KBM-7 (cell line): ENCODE measurements at places on chromosomes 5 and 9.

DNA sequence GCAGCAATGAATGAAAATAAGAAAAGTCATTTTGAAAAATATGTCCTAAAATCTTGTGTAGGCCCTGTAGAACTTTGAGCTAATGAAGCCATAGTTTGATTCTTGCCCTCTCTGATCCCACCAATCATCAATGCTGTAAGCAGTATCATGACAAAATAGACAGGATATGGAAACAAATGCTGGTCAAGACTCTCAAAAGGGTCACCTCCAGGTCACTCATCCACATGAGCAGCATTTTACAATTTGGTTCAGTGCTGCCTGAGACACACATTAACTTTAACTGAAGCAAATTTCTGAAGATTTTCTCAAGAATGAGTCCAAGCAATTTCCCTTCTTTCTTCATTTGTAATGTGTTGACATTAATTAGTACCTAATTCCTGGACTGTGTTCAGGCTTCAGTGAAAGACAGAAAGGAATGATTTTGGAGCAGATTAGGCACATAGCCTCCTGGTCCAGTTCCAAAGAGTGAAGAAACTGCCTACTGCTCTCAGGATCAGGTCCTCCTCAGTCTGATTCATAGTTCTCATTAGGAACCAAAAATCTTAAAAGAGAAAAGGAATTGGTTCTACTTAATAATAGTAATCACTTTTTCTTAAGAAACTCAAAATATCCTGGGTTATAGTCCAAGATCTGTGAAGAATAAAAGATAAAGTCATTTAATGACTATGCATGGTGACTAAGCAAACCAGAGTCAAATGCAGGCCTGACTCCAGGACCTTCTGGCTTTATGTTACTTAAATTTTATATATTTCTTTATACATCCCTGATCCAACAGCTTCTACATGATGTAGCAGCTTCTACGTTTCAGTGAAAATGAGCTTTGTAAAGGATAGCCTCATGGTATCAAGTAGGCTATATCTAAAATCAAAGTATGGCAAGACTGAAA lies 192.1 kb upstream of the RGMB start:
- DNase-seq = no peak

GRCh38 chr9:14924230-14925219 lies 14.3 kb upstream of the FREM1 start:
- no peak for DNase-seq

- DNase-seq = peak; percentile 57
Measured at GRCh38 chr9:2132484-2133082, 117.4 kb downstream of the SMARCA2 start.

DNA sequence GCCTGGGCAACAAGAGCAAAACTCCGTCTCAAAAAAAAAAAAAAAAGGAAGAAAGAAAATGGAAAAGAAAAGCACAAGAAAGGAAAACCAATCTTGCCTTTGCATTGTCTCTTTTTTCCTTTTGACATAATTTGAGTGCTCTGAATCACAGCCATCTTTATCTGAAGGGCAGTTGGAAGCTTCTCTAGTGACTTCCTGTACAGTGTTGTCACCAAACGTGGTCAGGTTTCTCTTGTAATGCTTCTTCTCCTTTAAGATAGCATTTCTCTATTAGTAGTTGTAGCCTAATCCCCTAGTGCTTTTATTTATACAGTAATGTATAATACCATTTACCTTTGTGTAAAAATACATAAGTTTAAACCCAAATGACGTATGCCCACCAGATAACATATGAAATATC lies 18.1 kb downstream of the PRKACG start:
- DNase-seq = peak; percentile 36

GRCh38 chr5:176413709-176414191 lies 2.6 kb downstream of the CLTB start:
- DNase-seq = no peak

DNA sequence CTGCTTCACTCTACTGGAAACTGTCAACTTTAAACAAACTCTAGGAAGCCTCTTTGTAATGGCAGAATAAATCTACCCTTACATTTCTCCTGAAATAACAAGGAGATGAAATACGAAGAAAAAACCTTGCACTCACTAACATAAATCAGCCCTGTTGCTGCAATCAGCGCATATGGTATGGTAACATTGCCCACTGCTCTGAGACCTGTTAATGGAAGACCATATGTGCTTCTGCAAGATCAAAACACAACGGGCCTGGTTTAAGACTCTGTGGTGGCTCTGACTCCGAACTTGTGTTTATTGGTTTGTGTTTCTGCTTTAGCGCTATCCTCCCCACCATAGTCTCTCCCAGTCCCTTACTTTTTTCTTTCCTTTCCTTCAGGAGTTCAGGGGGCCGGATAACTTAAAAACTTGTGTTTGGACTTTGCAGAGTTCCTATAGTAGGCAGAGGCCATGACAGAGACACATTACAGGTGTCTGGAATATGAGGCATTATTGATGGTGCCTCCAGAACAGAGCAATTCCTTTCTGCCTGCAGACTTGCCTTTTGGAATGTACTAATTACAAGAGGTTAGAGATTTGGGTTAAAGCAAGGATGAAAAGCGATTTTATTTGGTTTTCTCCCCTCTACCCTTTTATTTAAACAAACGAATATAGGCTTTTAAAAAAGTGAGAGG lies 110.8 kb downstream of the PSAT1 start:
- no peak for DNase-seq

- no peak for DNase-seq
Measured at GRCh38 chr5:167511-167910, 23.8 kb upstream of the LRRC14B start.

- no peak for DNase-seq
Measured at GRCh38 chr9:114516913-114517312, 11.6 kb upstream of the WHRN start.

DNA sequence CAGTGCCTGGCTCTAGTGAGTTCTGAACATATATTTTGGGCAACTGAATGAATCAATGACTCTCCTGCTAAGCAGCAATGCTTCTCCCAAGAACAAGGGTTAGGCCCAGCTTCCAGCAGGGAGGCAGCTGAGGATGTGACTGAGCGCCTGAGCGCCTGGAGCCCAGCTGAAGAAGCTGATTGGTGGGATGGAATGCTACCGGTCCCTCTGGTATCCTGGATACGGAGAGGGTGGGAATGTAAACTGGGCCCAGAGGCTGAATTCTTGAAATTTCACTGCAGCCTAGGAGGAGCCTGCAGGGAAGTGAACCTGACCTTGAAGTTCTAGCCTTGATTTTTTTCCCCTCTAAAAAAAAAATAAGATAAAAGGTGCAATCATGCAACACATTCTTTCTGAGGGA lies 43.2 kb downstream of the WWC1 start:
- DNase-seq = no peak

DNA sequence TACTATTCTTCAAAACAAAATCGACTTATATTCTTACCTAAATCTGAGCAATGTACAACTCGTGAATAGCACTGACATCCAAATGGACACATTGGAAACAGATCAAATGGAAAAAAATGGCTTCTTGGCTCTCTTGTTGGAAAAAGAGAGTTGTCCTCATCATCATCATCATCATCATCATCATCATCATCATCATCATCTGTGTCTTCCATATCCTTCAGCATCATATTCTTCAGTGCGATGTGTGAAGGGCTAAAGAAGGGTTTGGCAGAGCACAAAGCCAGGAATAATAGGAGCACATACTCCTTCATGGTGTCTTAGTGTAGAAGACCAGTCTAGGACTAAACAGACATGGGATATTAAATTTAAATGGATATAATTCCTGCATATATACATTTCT lies 7.7 kb downstream of the ASPN start:
- DNase-seq = no peak

DNA sequence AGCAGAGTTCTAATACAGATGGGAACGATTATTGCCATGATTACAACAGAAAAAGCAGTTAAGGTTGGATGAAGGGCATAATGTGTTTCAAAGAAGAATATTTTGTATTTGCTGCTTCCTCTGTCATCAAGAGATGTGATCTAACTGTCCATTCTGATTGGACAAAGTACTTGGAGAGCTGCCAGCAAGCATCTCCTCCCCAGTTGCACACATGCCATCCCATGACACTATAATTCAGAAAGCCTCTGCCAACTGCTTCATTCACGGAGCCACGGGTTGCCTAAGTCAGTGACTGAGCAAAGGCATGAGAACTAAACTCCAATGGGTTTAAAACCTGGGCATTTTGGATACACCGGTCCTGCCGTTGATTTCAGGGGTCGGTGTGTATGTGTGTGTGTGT lies 253.8 kb downstream of the CRB2 start:
- no peak for DNase-seq

- peak; percentile 40 for DNase-seq
Measured at GRCh38 chr5:218457-219291, 554 bp downstream of the SDHA start.

- DNase-seq = no peak
Measured at GRCh38 chr5:4042311-4042710, 446.7 kb downstream of the IRX1 start.

- no peak for DNase-seq
Measured at GRCh38 chr5:61089351-61089750, 72.9 kb downstream of the SMIM15 start.

GRCh38 chr9:130879863-130880411 lies 16.7 kb downstream of the QRFP start:
- no peak for DNase-seq

GRCh38 chr9:15240927-15241326 lies 66.1 kb downstream of the TTC39B start:
- DNase-seq = no peak

DNA sequence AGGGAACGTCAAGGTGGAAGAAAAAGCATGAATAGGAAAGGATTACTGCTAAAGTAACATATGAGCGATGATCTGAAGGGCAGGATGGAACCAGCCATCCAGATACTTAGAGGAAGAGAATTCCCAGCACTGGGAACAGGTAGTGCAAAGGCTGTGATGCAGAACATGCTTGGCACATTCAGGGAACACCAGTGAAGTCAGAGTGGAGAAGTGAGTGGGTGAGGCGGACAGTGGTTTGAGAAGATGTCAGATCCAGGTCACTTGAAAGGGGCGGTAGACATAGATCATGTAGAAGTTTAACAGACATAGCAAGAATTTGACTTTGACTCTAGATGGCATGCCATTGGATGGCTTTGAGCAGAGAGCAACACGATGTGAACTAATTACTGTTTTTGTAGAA lies 374.2 kb downstream of the PDE4D start:
- no peak for DNase-seq

DNA sequence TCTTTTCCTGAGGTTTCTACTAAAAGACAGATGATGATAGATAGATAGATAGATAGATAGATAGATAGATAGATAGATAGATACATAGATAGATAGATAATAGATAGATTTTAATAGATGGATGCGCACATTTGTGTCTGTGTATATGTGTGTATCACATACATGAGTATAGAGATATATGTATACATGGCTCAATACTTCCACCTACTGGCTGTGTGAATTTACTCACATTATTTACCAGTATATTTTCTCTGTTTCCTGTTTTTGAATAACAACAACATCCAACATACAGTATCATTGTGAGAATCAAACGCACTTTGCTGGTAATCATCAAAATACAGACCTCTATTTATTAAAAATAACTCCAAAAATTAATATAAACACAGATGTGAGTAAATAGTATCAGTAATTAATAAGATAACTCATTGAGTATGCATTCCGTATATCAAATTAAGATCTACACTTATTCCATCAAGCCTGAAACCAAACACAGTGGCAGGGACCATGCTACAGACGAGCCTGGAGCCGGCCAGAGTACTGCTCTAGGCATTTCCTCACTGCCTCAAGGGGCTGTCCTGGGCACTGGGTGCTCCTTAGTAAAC lies 338.0 kb downstream of the SEMA5A start:
- peak; percentile 53 for DNase-seq

DNA sequence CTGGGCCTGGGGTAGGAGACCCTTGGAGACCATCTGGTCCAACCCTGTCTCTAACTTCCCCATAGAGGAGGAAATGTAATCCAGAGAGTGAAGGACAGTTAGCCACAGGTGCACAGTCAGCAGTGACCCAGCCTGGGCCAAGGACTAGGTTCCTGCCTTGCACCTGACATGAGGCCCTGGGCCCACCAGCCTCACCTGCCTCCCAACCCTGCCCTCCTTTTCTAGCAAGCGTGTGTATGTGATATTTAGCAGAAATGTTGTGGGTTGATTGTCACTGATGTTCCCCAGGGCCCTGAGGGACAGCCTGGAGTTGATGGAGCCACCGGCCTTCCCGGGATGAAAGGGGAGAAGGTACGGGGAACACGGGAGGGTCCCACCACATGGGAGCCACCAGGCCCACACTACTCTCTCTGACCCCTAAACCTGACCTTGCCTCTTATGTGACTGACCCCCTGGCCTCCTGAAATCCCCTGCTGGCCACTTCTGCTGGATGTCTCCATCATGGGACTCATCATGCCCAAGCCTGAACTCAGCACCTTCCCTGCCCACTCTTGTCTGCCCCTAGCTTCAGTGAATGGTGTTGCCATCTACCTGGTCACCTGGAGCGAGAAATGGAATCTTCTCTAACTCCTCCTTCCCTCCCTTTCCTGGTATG lies 79.2 kb upstream of the TGFBR1 start:
- DNase-seq = no peak

DNA sequence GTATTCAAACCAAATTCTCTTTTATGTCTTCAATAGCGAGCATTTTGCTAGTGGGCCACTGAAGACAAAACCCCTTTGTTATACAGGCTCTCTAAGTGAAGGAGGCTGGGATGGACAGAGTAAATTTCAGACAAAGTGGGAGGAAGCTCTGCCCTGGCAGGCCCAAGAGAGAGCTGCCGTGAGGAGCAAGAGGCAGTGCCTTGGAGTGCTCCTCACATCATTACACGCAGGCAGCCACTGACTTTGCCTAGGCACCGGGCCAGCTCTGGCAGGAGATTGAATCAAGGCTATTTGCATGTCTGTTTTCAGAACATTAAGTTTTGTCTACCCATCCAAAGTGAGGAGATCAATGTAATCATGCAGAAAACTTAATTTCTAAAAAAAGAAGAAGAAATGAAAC lies 167.7 kb downstream of the CCDC192 start:
- DNase-seq = no peak

DNA sequence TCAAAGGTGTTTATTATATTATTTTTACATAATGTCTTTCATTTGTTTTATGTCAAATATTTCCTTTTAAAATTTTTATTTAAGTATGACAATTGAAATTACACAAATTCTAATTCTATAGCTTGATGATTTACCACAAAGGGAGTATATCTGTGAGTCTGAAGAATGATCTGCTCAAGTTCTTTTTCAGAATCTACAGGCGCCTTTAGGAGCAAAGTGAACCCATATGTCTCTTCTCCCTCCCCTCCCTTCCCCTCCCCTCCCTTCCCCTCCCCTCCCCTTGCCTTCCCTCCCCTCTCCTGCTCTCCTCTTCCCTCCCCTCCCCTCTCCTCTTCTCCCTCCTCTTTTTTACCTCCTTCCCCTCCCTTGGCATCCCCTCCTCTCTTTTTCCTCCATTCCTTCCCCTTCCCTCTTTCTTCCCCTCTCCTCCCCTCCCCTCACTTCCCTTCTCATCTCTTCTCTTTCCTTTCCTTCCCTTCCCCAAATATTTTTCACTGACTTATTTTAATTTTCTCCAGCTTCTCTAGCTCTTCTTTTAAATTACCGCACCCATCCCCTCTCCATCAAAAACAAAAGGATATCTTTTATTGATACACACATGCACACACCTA lies 495.3 kb upstream of the PIK3R1 start:
- DNase-seq = no peak
